Activated CD4-positive, CD25-positive, alpha-beta regulatory T cell (primary cell): ENCODE measurements at places on chromosomes 13 and 19.

GRCh38 chr19:49689133-49690078, at the start of gene ADM5:
Gene ADM5, plus strand, starts transcription at chr19:49689594. Its CDS starts 244 bp downstream, at chr19:49689838.
- DNase-seq, result no peak

DNA sequence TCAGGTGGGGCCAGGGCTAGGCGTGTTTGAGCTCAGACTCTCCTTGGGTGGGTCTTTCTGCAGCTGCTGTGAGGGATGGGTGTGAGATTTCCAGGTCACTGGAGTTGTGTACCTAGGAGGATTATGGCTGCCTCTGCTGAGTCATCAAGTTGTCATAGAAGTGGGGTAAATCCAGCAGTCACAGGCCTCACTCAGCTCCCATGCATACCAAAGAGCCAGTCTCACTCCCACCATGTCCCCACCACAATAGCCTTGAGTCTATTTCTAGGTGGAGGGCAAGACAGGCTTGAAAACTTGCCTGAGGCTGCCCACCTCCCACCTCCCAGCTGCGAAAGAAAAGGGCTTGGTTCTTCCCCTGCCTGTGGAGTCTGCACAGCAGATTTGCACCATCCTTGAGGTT, 194.0 kb upstream of the PCDH17 start:
- no peak for DNase-seq

- no peak for DNase-seq
Measured at GRCh38 chr13:105410602-105411001, 1124.9 kb downstream of the EFNB2 start.

DNA sequence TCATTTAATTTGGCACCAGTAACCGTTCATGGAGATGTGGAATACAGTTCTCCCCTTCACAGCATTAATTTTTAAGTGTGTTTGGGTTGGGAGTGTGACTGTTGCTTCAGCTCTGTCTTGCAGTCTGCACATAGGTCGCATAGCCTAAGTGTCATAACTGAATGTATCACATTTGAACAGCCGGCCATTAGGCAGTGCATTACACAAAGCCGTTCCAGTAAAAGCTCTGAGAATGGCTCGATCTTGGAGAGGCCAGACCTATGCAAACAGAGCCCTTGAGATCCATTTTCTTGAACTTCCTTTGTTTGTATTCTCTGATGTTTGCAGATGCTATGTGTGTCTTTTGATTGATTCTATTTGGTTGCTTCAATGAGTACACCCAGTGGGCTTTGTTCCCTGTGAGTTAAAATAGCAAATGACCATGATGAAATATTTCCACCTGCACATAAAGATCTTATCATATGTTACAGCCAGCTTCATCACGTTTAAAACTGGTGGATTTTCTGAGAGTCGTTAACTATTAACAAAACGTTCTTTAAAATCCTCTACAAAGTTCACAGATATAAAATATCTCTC, 1104.9 kb upstream of the SLC10A2 start:
- DNase-seq, result no peak
